ENCODE measurements at places on chromosomes 1 and 21.

DNA sequence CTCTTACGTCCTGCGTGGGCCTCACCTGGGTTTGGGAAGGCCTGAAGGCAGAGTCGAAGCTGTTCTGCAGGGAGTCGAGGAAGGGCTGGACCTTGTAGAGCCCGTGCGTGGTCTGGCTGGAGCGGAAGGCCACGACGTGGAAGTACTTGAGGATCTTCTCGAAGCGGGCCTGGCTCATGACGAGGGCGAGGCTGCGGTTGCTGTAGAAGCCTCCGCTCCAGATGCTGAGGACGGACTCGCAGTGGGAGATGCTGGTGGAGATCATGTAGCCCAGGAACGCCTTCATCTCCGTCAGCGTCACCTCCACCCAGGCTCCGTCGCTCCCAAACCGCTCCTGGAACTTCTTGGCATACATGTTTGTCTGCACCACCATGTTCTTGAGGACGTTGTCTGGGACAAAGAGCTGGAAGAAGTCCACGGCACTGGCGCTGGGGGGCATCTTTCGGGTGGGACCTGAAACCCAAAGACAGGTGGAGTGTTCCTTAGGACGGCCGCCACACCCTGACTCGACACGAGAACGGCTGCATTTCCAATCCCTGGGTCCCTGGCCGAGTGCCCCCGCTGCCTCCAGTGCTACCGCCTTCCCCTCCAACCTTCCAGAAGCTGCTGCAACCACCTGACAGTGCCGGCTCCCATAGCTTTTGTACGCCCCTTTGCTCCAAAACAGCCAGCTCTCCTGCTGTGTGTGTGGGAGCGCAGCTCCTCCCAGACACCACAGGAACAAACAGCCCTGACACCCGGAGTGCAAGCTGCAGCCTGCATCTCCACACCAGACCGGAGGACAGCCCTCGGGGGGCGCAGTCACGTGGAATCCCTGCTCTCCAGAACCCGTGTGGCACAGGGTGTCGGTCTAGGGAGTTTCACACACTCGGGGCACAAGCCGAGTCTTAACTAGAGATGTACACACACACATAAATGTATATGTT is 69.0 kb downstream of the PGBD5 start:
- no peak for DNase-seq

DNA sequence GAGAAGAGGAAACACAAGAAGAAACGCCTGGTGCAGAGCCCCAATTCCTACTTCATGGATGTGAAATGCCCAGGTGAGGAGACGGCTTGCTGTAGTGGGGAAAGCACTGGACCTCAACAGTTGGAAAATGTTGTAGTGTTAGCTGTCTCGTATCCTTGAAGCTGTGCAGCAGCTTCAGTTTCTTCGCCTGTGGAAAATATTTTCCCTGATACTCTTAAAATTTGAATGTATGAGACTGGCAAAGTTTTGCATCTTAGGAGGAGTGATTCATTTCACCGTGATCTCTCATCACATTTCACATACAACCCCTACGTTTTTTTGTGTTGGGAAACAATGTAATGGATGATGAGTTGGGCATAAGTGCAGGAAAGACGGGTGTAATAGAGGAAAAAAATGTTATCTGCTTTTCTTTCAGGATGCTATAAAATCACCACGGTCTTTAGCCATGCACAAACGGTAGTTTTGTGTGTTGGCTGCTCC is 629 bp downstream of the RPS27 start:
- no peak for DNase-seq

DNA sequence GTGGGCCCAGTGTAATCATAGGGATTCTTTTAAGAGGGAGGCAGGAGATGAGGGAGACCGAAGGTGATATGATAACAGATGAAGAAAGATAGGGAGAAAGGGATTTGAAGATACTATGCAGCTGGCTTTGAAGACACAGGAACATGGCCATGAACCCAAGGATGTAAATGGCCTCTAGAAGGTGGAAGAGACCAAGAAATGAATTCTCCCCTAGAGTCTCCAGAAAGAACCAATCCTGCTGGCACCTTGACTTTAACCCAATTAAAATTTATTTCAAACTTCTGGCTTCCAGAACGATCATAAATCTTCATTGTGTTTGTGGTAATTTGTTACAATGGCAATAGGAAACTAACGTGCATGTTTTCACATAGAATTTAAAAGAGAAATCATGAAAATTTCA is 95.0 kb upstream of the GORAB start:
- DNase-seq = no peak

DNA sequence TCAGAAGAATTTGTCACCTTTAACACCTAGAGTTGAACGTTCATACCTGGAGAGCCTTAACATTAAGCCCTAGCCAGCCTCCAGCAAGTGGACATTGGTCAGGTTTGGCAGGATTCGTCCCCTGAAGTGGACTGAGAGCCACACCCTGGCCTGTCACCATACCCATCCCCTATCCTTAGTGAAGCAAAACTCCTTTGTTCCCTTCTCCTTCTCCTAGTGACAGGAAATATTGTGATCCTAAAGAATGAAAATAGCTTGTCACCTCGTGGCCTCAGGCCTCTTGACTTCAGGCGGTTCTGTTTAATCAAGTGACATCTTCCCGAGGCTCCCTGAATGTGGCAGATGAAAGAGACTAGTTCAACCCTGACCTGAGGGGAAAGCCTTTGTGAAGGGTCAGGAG is 52.3 kb downstream of the UBE4B start:
- DNase-seq = no peak

DNA sequence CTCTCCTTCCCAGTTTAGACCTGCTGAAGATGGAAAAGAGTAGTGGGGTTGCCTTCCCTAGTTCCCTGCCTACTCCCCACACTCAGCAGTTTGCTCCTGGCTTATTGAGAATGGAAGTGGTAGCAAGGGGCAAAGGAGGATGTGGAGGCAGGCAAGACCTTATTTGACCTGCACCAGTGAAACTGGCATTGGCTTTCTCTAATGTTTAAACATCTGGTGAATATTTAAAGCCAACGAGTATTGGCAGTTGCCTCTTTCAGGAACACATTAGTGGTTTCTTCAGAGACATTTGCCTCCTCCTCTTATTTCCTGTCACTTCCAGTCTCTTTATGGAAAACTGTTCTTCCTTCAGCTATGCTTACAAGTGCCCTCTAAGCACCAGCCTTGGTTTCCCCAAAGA is 62.4 kb upstream of the VAV3 start:
- DNase-seq = no peak

- no peak for DNase-seq
Measured at GRCh38 chr21:29080454-29080941, 7.0 kb upstream of the CCT8 start.

- DNase-seq = no peak
Measured at GRCh38 chr1:20149601-20150325, 10.6 kb downstream of the PLA2G2F start.

DNA sequence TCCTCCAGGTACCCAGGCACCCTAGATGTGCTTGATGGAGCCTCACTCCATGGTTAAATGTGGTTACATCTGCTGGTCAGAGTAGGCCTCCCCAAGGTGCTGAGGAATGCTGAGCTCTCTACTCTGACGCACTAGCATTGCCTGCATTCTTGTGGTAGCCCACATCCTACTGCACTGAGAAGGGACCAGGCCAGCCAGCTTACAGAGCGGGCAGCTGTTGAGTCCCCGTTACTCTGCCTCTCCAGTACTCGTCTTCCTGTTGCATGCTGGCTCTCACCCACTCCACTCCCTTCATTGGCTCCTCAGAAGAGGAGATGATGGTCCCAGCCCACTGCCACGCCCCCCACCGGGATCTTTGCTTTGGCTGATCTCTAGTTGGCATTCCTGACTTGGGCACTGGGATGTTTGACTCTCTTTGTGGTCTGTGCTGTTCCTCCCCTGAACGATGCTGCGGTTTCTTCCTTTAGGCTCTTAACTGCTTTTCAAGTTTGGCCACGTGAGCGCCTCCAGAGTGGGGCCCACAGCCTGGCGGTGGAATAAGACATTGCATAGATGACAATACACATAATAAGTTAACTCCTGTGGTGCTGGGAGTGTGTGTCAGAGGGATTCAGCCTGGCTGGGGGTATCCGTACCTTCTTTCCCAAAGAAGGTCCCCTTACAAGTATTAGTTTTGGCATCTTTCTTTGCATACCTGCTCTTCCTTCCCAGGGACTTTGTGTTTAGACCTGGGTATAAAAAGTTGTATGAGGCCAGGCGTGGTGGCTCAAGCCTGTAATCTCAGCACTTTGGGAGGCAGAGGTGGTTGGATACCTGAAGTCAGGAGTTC is 18.6 kb downstream of the AZIN2 start:
- DNase-seq = no peak

DNA sequence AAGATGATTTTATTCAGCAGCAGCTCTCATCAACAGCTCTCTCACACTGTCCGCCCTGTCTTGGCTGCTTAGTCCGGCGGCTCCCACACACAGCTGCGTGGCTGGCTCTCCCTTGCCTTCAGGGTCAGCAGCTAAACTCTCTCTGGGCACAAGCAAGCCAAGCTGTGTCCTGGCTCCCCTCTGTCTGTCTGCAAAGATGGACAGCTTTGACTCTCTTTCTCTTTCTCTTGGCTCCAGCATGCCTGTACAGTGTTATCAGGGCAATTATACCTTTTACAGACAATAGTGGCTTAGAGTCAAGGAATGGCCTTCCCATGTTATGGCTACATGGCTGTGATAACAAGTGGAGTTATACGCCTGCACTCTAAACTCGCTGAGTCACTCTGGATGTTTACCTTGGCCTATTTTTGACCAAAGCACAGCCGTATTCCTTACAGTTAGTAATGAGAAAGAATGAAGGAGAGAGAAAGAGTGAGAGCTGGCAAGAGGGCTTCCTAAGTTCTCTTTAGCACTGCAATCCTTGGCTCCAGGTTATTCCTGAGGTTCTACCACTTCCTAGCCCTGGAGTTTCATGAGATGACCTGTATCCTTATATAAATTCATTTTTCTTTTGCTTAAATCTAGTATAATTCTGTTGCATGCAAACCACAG is 59.9 kb upstream of the ZSWIM5 start:
- DNase-seq = peak; percentile 28

DNA sequence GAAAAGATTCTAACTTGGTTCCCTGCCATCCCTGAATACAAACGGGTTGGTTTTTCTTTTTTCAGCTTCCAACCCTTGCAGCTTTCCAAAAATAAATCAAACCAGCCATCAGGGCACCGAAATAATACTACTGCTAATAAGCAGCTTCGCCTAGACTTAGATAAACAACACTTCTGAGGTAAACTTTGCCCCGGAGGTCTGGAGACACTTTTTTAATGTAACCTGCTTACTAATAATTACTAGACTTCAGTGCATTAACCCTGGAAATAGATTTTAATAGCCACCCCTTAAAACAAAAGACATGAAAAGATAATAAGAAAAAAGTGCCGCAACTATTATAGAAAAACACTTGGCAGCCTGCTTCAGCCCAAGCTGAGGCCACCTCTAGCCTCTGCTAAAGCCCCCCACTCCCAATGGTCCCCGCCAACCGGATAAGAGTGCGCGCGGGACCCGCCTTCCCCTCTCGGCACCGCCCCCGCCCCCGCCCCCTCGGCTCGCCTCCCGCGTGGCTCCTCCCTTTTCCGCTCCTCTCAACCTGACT is 405 bp upstream of the GADD45A start:
- DNase-seq = no peak

DNA sequence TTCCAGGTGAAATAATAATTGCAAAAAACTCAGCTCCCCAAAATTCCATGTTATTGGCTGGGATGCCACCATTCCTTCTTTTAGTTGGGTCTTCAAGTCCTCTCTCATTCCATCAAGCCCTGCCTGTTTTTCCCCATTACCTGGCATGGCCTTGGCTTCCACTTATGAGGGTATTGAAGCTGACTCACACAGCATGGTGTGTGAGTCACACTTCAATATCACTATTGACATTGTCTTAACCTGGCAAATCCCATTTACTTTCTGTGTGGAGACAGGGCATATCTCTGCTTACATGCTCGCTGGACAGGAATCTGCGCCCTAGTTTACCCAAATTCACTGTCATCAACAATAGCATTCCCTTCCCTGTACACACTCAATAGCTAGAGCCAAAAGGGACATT is 1806.8 kb downstream of the BRINP3 start:
- DNase-seq = no peak

DNA sequence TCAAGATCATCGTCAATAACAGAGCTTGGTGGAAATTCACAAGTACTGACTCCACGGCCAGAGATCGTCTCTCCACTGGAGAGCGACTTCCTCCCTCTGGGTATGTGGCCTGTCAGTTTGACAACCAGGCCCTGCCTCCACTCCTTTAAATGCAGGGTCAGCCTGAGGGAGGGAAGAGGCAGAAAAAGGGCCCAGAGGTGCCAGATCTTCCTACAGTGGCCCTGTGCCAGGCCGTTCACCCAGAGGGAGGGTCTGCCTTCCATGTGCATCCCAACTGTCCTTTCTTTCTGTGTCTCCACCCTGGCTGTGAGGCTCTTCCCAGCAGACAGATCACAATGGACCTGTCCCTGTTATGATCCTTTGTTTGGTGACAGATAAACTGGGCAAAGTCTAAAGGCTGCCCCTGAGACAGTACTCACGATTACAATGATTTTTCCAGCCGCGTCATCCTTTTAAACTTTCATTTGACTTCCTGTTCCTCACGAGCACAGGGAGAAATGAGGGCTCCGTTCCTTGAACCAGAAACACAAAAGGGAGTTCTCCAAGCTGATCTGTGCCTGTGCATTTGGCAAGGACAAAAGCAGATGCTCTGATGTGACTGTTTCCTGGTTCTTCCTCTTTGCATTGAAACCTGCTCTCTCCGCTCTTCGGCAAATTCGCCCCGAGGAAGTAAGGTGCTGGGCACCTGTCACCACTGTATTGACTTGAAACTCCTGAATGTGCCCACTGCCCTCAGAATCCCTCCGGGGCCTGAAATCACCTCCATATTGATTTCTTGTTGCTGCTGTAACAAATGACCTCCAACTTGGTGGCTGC is 126.7 kb downstream of the PGBD5 start:
- no peak for DNase-seq

DNA sequence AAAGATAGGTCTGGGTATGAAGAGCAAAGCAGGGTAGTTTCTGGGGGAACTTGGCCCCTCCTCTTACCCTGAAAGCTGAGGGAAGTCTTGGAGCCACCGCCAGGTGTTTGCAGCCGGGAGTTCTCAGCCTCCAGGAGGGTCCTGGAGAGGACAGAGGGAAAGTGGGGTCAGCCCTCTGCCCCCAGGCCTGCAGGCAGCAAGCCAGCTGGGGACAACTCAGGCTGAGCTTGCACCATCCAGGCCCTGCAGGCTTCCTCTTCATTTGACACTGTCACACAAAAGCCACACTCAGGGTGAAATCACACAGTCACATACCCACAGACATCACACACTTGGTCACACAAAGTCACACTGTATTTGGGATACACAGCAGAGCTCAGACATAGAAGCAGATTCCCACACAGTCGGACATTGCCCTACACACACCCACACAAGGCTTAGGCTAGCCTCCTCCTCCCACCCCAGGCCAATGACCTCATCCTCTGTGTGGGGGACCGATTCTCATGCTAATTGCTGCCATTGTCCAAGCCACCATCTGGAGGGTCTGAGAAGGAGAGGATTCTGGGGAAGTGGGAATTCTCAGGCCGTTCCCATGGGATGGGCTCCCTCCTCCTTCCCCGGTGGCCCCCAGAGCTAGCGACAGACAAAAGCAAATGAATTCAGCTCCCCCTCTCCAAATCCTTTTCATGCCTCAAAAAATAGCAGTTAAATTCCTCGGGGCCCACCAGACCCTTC is 3.7 kb downstream of the NES start:
- no peak for DNase-seq

Measured in hematopoietic multipotent progenitor cell treated with erythropoietin and hydrocortisone succinate and interleukin-3 and kit ligand, for 15 days (in vitro differentiated cells).